ENCODE measurements at places on chromosomes 5 and 9.

GRCh38 chr5:115542651-115543364 is 1.8 kb downstream of the FEM1C start:
- no peak for DNase-seq

- no peak for DNase-seq
These were observed 19.0 kb upstream of the PTGER4 start for GRCh38 chr5:40660751-40661150.

- no peak for DNase-seq
These were observed 1266.2 kb upstream of the CDH18 start for GRCh38 chr5:21254161-21254560.

GRCh38 chr9:68844157-68844556 is 139.1 kb downstream of the PIP5K1B start:
- no peak for DNase-seq

DNA sequence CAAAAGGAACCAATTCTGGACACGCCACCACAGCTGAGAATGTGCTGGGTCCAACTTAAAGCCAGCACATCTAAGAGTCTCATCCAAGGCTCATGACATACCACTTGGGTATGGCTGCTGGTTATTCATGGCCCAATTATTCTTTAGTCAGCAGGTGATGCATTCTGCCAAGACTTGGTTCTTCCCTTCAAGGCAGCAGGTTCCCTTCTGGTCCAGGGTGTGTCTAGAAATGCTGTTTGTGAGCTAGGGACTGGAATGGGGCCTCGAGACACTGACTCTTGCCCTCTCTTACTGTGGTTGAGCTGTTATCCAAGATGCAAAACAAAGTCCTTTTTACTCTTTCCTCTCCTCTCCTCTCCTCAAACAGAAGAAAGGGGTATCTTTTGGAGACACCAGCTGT is 522.6 kb downstream of the HINT1 start:
- DNase-seq: no peak

DNA sequence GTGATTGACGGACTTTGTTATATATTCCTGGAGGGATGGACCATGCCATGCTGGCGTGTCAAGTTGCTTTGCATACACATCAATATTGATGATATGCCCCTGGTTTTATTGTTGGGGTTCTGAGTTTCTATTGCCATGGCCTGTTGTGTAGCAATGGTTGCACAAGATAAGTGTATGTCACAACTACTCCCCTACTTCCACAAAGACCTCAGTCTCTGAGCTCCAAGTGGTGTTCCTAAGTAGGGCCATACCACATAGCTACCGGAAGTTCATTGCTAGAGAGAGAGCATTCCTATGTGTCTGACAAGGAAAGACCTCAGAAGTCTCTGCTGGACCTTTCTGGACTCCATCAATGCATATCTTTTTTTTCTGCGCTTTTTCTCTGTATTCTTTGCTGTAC is 19.8 kb downstream of the TXNDC8 start:
- no peak for DNase-seq

GRCh38 chr9:112011051-112011620 is 114.5 kb downstream of the UGCG start:
- no peak for DNase-seq

- no peak for DNase-seq
These were observed 304.8 kb upstream of the TLE4 start for GRCh38 chr9:79266986-79267385.

DNA sequence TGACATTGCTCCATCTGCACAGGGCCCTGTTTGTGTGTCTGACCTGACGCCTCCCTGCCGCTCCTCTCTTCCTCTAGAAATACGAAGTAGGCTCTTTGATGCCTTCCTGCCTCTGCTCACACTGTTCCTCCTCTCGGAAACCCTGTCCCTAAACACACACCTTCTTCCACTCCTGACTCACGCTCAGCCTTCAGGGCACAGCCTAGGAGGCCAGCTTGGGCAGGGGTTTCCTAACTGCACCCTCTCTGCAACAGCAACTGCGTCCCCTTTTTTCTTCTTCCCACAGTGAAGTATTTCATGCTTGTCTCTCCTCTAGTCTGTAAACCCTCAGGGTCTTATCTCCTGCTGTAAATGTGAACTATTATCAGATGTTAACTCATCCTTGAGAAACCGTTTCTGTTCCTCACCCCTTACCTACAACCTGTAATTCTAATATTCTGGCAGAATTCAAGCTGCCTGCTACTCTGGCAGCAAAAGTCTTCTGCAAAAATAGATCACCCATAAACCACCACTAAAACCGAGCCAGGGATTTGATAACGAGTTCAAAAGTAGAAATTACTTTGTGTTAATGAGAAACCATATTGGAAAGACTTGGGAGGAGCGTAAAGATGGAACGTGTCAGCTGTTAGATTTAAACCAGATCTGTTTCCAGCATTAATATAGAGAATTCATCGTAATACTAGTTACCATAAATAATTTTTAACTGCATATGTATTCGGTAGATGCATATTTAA is 100.2 kb downstream of the DAPK1 start:
- no peak for DNase-seq

GRCh38 chr9:105191508-105192121 is 52.8 kb upstream of the SLC44A1 start:
- DNase-seq: no peak
